ENCODE measurements at places on chromosomes 6 and 20. TPM values are rescaled to one million over a fixed set of nuclear protein-coding genes. Genes with fewer than 3 reads are reported as not detected.

- DNase-seq = no peak
- peaks cover 2% of the 10 kb centered on the region for H3K27me3 ChIP-seq
- peaks cover 14% of the 10 kb centered on the region for H3K4me1 ChIP-seq
- no peak overlapping the region for H3K4me3 ChIP-seq
- H3K36me3 ChIP-seq = no peaks in the 10 kb centered on the region
Observed at GRCh38 chr6:166660157-166660688, 33.2 kb upstream of the RPS6KA2 start.

FAM83B gene
- 0.29 TPM for total RNA-seq

GRCh38 chr20:61859767-61860166, 205.9 kb downstream of the TAF4 start:
- no peak overlapping the region for H3K27ac ChIP-seq
- no peaks in the 10 kb centered on the region for H3K4me1 ChIP-seq
- no peak overlapping the region for H3K4me3 ChIP-seq
- peak; percentile 28 for DNase-seq
- no peaks in the 10 kb centered on the region for H3K27me3 ChIP-seq

DNA sequence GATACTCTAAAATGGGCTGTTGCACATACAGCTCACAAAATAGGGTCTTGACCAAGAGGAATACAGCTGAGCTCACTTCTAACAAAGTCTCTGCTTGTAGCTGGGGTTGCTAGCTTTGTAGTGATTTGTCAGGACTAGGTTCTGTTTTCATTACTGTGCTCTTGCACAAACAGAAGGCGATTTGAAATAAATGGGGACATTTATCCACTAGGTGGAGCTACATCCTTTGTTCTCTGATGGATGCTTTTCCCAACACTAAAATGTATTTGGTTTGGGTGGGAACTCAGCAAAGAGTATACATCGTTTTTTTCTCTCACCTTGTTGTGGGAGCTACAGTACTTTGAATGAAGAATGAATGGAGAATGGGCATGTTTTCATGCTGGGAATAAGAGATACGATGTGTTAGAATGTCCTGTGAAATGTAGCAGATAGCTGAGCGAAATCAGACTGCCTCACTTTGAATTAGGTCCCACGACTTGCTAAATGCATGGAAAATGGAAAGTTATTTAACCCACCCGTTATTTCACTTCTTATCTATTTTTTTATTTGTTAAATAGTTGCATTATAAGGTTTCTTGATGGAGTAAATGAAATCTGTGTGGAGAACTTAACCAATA, 494.7 kb upstream of the MAP3K7 start:
- no peak overlapping the region for H3K27ac ChIP-seq
- H3K4me1 ChIP-seq = no peaks in the 10 kb centered on the region
- DNase-seq = no peak
- no peak overlapping the region for H3K4me3 ChIP-seq

GRCh38 chr6:55892749-55893357, 17.5 kb upstream of the BMP5 start:
- H3K4me3 ChIP-seq = no peak overlapping the region
- H3K27ac ChIP-seq = no peak overlapping the region
- no peak for DNase-seq
- H3K36me3 ChIP-seq = no peaks in the 10 kb centered on the region

HMGN3 gene
- 91.9 TPM for total RNA-seq

DNA sequence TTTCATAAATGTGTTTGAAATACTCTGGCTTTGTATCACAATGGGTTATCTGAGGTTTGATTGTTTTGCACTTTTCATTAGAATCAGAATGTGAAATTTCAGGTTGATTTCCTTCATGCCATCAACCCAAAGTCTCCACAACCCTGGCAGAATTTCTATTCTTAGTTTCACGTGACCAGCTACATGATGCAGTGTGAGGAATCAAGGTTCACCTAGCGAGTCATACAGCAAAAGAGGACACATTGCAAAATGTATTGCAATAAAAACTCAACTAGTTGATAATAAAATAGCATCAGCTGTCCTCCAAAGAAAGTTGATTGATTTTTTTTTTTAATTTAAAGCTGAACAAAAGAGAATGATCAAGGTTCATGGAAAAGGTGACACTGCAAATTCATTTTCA, 2.2 kb downstream of the HAO1 start:
- H3K4me1 ChIP-seq = no peaks in the 10 kb centered on the region
- no peak overlapping the region for H3K27ac ChIP-seq
- H3K4me3 ChIP-seq = no peak overlapping the region
- no peak for DNase-seq

- peak; percentile 22 for DNase-seq
- peaks cover 3% of the 10 kb centered on the region for H3K36me3 ChIP-seq
- H3K4me3 ChIP-seq = peak overlapping the region; percentile 73
- H3K27me3 ChIP-seq = no peaks in the 10 kb centered on the region
- H3K27ac ChIP-seq = peak overlapping the region; percentile 89
Observed at GRCh38 chr6:17281497-17282481, 628 bp downstream of the RBM24 start.

SNPH gene
- total RNA-seq = 17.4 TPM

- H3K4me3 ChIP-seq = no peak overlapping the region
- H3K4me1 ChIP-seq = no peaks in the 10 kb centered on the region
- no peaks in the 10 kb centered on the region for H3K36me3 ChIP-seq
- no peak overlapping the region for H3K27ac ChIP-seq
- H3K27me3 ChIP-seq = no peaks in the 10 kb centered on the region
Observed at GRCh38 chr6:104796031-104796785, 63.5 kb downstream of the HACE1 start.

GRCh38 chr20:32603046-32603726, 18.1 kb upstream of the NOL4L start:
- H3K36me3 ChIP-seq = no peaks in the 10 kb centered on the region
- H3K4me1 ChIP-seq = no peaks in the 10 kb centered on the region
- no peaks in the 10 kb centered on the region for H3K27me3 ChIP-seq

- no peak overlapping the region for H3K4me3 ChIP-seq
- H3K4me1 ChIP-seq = no peaks in the 10 kb centered on the region
- DNase-seq = no peak
- no peaks in the 10 kb centered on the region for H3K36me3 ChIP-seq
Observed at GRCh38 chr6:154960854-154961530, 34.1 kb upstream of the TIAM2 start.

DNA sequence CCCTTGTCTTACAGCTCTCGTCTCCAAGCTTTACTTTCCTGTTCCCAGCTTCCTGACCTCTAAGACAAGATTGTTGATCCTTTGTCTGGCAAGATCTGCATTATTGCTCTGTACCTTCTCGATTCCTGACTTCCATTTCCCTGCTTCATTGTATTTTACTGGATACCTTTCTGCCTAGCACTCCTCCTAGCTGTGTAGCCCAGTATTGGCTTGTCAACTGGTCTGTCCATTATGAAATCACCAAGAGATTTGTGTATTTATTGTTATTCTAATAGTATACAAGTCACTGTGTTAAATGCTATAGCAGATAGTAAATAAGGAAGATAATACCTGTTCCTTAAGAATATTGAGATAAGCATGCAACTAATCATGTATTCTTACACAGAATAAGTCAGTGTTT, 305.4 kb downstream of the CDKAL1 start:
- H3K27ac ChIP-seq = no peak overlapping the region
- H3K36me3 ChIP-seq = no peaks in the 10 kb centered on the region
- no peak for DNase-seq

TNF gene
- 0.42 TPM for total RNA-seq

DNA sequence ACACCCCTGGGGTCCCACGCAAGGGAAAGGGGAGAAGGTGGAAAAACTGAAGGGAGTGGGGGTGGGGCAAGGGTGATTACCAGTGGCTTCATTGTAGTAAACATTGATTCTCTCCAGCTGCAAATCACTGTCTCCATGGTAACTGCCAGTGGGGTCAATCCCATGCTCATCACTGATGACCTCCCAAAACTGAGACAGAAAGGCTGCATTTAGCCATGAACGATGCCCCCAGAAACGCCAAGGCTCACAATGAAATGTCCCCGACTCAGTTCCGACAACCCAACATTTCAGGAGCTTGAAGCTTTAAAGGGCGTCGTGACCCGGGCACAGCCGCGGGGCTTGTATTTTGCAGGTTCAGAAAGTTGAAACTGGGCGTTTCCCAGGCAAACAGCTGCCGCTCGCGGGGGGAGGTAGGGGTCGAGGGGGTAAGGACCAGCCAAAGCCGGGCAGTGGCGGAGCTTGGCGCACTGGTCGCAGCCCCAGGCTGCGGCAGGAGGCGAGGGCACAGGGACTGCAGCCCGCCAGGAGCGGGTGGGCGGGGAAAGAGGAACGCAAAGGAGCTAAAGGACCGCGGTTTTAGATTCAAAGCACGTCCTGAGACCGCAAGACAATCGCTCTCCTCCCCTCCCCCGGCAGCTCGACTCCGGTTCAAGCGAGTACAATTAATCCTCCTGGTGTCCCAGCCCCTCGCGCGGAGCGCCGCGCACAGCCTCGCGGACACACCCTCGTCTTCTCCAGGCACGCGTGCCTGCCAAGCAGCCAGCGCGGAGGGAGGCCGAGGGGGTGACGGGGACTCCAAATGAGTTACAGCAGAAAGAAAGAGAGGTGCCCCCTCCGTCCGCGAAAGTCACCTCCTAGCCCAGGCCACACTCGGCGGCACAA, 731 bp downstream of the TUBB2B start:
- H3K4me1 ChIP-seq = peaks cover 38% of the 10 kb centered on the region
- H3K27me3 ChIP-seq = peaks cover 46% of the 10 kb centered on the region

- no peak overlapping the region for H3K4me3 ChIP-seq
- H3K36me3 ChIP-seq = no peaks in the 10 kb centered on the region
- H3K27me3 ChIP-seq = no peaks in the 10 kb centered on the region
- no peak for DNase-seq
- H3K4me1 ChIP-seq = no peaks in the 10 kb centered on the region
Observed at GRCh38 chr6:82866446-82866845, 199.2 kb downstream of the UBE3D start.

DNA sequence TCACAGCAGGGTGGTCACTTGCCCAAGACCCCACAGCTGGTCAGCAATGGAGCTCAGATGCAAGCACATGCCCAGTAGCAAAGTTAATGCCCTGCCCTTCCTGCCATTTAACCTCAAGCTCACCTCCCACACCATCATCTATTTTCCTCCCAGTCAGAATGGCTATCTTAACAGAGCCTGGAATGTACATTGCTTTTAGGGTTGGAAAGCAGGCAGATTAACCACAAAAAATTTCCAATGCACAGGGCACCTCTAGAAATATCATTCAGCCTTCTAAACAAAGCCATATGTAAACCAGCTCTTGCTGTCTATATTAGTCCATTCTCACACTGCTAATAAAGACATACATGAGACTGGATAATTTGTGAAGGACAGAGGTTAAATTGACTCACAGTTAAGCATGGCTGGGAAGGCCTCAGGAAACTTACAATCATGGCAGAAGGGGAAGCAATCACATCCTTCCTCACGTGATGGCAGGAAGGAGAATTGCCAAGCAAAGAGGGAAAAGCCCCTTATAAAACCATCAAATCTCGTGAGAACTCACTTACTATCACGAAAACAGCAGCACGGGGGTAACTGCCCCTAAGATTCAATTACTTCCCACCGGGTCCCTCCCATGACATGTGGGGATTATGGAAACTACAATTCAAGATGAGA, 106.9 kb downstream of the FYN start:
- no peak for DNase-seq
- peaks cover 89% of the 10 kb centered on the region for H3K4me1 ChIP-seq
- no peaks in the 10 kb centered on the region for H3K27me3 ChIP-seq

All from heart left ventricle (tissue), 16 donors.